ENCODE measurements at places on chromosomes 3 and 15.
A peak's percentile ranks its signal among the peaks of the same experiment; 100 is the strongest.

- DNase-seq: no peak
These were observed 185.6 kb upstream of the SYNPR start for GRCh38 chr3:63092515-63092914.

DNA sequence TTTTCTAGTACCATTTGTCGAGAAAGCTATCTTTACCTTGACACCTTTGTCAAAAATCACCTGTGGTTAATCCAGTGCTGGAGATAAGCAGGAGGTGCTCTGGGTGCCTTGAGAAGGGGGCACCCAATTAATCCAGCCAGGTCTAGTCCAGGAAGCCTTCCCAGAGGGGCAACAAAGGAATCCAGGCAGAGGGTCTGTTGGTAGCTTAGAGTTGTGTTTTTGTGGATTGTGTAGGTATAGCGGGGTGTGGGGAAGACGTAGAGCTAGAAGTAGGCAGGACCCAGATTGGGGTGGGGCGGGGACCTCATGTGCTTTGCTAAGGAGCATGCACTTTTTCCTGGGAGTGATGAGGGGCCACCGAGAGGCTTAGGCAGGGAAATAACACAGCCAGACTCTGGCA, 6.0 kb upstream of the PIGZ start:
- DNase-seq: no peak

GRCh38 chr3:81869382-81869781, 107.9 kb upstream of the GBE1 start:
- DNase-seq: no peak

DNA sequence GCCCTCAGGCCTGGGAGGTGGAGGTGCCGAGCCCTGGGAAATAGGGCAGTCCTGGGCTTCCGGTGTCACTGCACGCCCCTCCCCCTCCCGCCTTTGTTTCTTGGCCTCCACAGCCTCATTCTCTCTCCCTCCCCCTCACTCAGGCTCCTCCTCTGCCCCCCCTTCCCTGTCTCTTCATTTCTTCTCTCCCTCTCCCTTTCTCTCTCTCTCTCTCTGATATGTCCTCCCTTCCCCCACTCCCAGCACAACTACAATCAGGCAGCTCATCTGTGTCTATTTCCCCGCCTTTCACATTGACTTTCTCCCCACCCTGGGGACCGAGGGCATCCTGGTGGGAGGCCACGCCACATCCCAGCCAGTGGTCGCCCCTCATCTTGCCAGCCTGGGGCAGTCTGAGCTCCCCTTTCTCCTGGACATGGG, 40.2 kb downstream of the IDH2 start:
- peak; percentile 77 for DNase-seq

GRCh38 chr3:12115849-12116248, 42.9 kb downstream of the TIMP4 start:
- DNase-seq: no peak

- DNase-seq: no peak
These were observed 201.9 kb upstream of the MCTP2 start for GRCh38 chr15:94029495-94029894.

DNA sequence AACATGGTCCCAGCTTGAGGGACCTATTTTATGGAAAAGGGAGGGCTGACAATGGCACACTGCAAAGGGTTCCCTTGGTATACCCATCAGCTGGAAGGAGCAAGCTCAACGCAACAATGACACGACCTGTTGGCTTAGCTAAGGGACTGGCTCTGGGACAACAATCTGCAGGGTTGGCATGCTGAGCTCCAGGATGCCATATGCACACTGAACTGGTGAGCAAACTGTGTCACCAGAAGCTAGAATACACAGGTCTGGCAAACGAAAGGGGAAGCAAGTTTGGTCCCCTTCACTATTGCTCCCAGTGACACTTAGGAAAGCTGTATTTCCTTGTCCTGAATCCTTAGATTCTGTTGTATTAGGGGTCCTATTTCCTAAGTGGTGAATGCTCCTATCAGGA, 38.0 kb upstream of the RASGRF1 start:
- no peak for DNase-seq

GRCh38 chr3:78839693-78840092, 928.1 kb downstream of the ROBO1 start:
- no peak for DNase-seq

DNA sequence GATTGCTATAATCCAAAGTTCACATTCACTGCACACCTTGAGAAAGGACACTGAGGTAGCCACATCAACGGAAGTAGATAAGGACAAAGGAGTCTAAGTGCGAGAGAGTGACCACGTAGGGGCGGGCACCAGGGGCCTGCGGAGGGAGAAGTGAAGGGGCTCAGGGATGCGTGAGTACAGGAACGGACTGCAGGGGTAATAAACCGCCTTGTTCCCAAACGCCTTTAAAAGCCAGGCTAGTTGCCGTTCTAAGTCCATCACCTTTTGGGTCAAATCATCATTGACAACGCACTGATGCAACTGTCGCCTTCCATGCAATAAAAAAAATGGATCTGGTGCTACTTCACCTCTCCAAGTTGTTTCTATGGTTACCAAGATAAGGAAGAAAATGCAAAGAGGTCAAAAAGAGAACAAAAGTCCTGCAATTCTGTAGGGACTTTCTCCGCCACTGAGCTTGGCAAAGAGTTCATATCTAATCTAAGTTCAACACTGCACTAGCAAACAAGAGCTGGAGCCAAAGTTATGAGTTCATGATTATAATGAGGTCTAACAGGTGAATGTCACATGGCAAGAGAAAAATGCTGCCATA, 32.6 kb upstream of the ATP11B start:
- DNase-seq: no peak

GRCh38 chr3:116618138-116618537, 91.4 kb upstream of the TUSC7 start:
- DNase-seq: no peak
